ENCODE measurements at places on chromosomes 3 and 15. TPM values are rescaled to one million over a fixed set of nuclear protein-coding genes. Genes with fewer than 3 reads are reported as not detected.

IL5RA gene
- not detected for total RNA-seq

AHSG gene
- total RNA-seq = not detected

CEP19 gene
- total RNA-seq = 4.5 TPM

TEX264 gene
- total RNA-seq = 79.6 TPM

TERB2 gene
- not detected for total RNA-seq

FBXL2 gene
- 21.9 TPM for total RNA-seq

ZPLD1 gene
- 1.1 TPM for total RNA-seq

DNA sequence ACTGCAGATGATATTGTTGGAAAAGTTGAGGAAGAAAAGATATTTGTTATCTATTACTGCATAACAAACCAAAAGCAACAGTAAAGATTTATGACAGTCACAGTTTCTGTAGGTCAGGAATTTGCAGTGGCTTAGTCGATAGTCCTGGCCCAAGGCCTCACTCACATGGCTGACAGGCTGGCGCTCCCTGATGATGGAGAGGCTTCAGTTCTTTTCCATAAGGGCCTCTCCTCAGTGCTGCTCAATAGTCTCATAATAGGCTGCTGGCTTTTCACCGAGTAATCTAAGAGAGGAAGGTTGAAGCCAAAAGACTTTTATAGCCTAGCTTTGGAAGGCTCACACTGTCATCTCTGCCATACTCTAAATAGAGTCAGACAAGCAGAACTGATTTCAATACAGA is 17.7 kb downstream of the IREB2 start:
- DNase-seq = no peak

GRCh38 chr3:182812123-182812522 is 18.8 kb downstream of the ATP11B start:
- DNase-seq = no peak

DNA sequence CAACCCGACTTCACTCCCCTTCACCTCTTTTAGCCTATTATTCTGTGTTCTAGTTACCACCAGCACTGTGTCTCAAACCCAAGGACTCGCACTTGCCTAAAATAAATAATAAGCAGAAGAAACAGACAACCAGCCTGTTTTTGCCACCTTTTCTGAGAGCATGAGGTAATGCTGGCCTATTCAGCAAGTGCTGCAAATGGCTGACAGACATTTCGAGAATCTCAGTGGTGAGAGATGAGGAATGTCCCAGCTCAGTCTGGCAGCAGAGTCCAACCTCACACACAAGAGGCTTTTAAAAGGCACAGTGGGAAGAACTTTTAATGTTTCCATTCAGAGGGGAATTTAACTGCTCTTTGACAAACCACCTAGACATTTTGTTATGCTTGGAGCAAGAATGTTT is 143.3 kb upstream of the GMNC start:
- no peak for DNase-seq

DNA sequence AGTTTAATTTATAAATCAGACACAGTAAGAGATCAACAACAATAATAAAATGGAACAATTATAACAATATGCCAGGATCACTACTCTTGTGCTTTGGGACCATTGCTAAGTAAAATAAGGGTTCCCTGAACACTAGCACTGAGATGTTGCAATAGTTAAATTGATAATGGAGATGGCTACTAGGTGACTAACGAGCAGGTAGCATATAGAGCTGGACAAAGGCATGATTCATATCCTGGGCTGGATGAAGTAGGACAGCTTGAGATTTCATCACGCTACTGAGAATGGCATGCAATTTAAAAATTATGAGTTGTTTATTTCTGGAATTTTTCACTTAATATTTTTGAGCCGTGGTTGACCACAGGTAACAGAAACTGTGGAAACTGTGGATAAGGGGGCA is 20.7 kb upstream of the MYZAP start:
- DNase-seq = peak; percentile 69

GRCh38 chr15:91603384-91604080 is 250.0 kb upstream of the SLCO3A1 start:
- DNase-seq = no peak

DNA sequence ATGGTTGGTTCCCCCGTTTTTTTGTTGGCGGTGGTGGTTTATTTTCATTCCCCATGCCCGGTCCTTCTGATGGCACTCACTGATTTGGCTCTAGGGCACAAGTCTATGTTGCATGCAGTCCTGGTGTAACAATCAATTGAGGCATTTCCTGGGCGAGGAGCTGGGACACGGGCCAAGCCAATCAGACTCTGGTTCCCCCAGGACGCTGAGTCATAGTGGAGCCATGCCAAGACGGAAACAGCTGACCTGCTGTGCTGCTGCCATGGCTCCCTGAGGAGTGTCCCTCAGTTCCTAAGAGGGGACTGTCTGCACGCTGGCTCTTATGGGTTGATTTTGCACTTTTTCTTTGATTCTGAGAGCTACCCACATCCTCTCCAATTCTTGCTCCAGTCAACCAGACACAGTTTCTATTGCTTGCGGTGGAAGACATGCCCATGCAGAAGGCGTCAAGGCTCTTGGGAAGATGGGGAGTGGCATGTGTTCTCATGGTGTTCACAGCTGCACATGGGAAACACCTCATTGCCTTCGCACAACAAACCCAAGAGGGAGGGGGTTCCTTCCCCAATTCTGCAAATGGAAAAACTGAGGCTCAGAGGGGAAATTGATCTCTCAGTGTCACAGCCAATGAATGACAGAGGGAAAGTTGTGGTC is 28.3 kb upstream of the ALDH1L1 start:
- peak; percentile 94 for DNase-seq
